Central memory CD8-positive, alpha-beta T cell (primary cell): ENCODE measurements at places on chromosomes 16 and 17.

- H3K27ac ChIP-seq = no peak overlapping the region
- no peaks in the 10 kb centered on the region for H3K36me3 ChIP-seq
- peaks cover 56% of the 10 kb centered on the region for H3K27me3 ChIP-seq
- no peak overlapping the region for H3K4me3 ChIP-seq
- no peaks in the 10 kb centered on the region for H3K4me1 ChIP-seq
These were observed 17.2 kb downstream of the TMEM114 start for GRCh38 chr16:8572919-8573724.

DNA sequence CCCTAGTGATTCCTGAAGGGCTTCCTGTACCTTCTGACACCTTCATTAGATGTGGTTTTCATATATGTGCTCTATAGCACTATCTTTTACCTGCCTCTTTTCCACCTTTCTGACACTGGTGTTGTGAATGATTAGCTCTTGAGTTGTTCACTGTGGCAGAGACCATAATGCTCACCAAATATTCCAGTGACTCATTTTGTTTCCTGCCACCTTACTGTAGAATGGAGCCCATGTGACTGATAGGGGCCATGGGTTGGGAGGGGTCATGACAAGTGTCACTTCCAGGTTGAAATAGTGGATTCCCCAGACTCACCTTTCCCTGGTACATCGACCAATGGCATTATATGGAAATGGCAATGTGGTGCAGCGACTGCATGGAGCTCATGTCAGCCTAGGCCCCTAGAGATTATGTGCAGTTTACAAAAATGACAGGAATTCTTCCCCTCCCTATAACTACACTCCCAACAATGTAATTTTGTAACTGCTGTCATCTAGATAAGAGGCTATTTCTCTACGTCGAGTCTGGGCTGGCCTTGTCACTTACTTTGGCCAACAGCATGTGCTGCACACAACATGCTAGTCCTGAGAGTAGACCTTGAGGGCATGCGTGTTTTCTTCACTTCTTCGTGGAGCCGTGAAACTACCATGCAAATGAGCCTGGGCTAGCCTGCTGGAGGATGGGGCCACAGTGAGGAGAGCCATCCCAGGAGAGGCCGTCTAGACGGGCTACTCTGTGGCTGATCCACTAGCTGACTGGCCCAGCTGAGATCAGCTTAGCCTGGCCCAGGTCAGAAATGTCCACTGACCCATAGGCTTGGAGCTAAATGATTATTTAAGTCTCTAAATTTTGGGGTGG is 409.5 kb downstream of the CA10 start:
- no peaks in the 10 kb centered on the region for H3K36me3 ChIP-seq
- no peak overlapping the region for H3K27ac ChIP-seq
- H3K4me3 ChIP-seq = no peak overlapping the region
- no peaks in the 10 kb centered on the region for H3K4me1 ChIP-seq

DNA sequence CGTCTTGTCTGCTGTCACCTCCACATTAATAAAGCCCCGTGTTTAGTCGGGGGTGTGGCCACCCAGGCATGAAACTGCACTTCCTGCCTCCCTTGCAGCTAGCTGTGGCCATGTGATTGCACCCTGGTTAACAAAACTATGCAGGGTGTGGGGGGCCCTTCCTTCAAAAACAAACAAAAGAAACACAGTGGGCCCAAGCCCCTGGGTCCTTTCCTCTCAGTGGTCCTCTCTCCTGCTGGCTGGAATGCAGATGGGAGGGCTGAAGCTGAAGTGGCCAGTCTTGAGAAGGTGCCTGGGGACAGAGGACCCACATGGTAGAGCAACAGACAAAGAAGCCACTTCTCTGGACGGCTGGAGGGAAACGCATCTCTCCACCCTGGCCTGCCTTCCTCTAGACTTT is 38.0 kb upstream of the FOXF1 start:
- no peak overlapping the region for H3K4me3 ChIP-seq
- no peaks in the 10 kb centered on the region for H3K4me1 ChIP-seq

DNA sequence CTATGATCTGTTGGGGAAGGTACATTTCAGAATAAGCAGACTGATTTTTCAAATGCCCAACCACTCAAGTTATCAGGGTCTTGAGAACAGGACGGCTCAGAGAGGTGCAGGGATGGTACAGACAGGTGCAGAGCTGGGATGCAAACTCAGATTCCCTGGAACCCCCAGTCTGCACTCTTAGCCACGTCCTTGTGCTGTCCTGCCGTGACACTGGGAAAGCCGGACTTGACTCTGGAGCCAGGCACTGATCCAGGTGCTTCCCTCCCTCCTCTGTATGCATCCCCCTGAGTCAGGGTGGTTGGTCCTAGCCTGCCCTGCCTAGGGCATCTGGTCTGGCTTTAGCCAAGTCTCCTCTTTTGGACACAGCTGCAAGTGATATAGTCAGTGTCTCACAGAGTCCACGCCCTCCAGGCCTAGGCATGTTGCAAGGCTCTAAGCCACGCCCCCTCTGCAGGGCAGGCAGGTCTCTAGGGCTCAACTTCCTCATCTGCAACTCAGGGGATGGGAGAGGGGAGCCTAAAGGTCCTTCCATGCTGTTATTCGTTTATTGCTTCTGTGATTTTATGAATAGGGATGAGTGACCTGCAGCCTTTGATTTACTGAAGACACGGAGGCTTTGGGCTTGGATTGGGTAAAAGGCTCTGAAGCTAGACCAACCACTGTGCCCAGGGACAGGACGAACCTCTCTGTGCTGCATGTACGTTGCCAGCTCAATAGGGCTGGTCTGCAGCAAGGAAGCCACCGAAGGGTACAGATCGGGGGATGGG is 97.3 kb downstream of the SDK2 start:
- no peak overlapping the region for H3K4me3 ChIP-seq
- H3K4me1 ChIP-seq = peaks cover 16% of the 10 kb centered on the region
- peaks cover 67% of the 10 kb centered on the region for H3K27me3 ChIP-seq
- H3K27ac ChIP-seq = no peak overlapping the region

DNA sequence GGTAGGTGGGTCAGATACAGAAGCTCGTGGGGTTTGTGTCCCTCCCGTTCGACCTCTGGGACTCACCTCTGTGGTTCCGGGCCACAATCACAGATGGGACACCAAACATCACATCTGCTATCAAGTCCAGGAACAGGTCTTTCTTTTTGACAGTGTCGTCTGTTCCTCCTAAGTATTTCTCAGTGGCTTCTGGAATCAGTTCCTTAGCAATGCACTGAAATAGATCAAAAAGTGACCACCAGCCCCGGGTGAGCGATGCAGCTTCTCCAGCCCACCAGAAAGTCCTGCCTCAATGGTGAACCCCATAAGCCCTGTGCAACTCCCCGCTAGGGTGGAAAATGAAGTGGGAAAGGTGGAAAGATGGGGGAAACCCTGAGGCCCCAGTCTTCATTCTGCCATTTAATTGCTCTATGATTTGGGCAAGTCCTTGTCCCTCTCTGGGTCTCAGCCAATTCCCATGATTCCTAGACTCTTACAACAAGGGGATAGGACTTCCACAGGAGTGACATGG is 22.4 kb downstream of the CES1 start:
- H3K4me3 ChIP-seq = no peak overlapping the region
- H3K27me3 ChIP-seq = peaks cover 47% of the 10 kb centered on the region
- H3K4me1 ChIP-seq = no peaks in the 10 kb centered on the region

DNA sequence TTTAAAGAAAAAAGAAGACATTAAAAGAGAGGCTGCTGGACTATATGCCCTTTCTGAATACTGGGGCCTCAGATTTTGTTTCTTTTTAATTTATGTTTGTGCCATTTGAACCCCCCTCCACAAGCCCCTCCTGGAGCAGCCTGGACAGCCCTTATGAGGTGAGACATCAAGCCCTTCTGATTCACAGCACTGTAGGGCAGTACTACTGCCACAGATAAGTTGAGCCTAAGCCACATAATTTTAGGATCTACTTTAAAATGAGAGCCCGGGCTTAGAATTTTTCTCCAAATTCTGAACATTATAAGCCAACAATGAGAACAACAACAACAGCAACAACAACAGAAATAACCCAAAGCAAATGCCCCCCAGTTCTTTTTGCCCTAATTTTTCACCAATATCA is 256.9 kb upstream of the SALL1 start:
- H3K27ac ChIP-seq = no peak overlapping the region
- DNase-seq = no peak
- H3K36me3 ChIP-seq = no peaks in the 10 kb centered on the region

DNA sequence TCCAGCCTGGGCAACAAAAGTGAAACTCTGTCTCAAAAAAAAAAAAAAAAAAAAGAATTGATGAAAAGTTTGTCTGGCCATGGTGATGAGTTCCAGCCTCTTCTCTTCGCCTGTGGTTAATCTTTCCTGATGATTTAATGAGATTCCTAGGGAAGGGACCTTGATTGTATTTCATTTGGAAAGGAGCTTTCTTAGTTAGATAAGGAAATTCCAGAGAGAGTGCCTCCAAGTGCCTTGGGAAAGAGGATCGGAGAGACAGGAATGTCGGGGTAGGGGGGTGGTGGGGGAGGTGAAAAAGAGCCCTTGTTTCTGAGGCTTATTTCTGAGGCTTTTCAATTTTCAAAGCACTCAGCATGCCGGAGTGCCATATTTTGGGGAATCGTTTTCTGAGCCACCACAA is 93.2 kb upstream of the SIAH1 start:
- H3K27me3 ChIP-seq = peaks cover 24% of the 10 kb centered on the region
- DNase-seq = no peak
- peaks cover 3% of the 10 kb centered on the region for H3K4me1 ChIP-seq
- H3K36me3 ChIP-seq = no peaks in the 10 kb centered on the region
- H3K4me3 ChIP-seq = no peak overlapping the region

DNA sequence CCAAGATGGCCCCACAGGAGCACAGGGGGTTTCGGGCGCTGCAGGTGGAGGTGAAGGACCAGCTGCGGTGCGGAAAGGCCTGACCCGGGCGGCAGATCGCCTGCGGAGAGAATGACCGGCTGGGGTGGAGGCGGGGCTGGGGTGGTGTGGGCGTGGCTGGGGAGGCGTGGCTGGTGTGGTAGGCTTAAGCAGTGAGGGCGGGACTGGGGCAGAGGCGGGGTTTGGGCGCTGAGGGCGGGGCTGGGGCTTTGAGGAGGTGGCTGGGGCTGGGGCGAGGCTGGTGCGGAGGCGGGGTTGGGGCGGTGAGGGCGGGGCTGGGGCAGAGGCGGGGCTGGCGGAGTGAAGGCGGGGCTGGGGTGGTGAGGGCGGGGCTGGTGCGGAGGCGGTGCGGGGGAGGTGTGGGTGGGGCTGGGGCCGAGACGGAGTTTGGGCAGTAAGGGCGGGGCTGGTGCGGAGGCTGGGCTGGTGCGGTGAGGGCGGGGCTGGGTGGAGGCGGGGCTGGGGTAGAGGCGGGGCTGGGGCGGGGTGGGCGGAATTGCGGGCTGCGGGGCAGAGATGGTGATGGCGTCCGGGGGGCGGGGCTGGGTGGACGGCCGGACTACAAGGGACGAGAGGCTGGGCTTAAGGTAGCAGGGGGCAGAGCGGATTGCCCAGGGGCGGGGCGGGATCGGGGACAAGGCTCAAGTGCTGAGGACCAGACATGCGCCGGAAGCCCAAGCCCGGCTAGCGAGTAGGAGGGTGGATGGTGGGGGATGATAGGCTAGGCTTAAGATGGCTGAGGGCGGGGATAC is 9.9 kb upstream of the GSDMA start:
- H3K27ac ChIP-seq = peak overlapping the region; percentile 70
- H3K4me1 ChIP-seq = peaks cover 12% of the 10 kb centered on the region
- DNase-seq = peak; percentile 92
- no peaks in the 10 kb centered on the region for H3K27me3 ChIP-seq
- H3K36me3 ChIP-seq = peaks cover 2% of the 10 kb centered on the region
- peak overlapping the region; percentile 73 for H3K4me3 ChIP-seq

DNA sequence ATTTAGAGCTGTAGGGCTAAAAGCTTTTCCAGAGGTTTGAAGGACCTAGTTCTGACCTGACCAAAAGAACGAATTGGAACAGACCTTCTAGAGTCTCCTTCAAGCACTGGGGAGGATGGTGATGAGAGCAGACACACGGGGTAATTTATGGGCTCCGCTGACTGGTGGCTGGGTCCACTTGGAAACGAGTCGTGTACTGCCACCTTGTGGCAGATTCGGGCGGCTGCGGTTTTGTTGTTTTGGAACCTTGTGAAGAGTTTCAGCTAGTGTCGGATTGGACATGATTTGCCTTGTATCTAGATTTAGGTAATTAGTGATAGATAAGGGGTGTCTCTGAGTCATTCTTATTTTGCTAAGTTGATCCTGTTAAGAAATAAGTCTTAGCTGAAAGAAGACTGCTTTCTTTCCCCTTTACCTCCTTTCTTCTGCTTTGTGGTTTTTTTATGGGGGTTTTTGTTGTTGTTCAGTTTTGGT is 98.9 kb downstream of the AATF start:
- H3K36me3 ChIP-seq = peaks cover 15% of the 10 kb centered on the region
- peaks cover 15% of the 10 kb centered on the region for H3K4me1 ChIP-seq
- no peaks in the 10 kb centered on the region for H3K27me3 ChIP-seq
- H3K4me3 ChIP-seq = no peak overlapping the region
- DNase-seq = peak; percentile 59

GRCh38 chr17:13759518-13760335 is 158.0 kb upstream of the HS3ST3A1 start:
- H3K4me3 ChIP-seq = no peak overlapping the region
- H3K27me3 ChIP-seq = peaks cover 18% of the 10 kb centered on the region
- no peak overlapping the region for H3K27ac ChIP-seq
- H3K4me1 ChIP-seq = no peaks in the 10 kb centered on the region
- H3K36me3 ChIP-seq = no peaks in the 10 kb centered on the region

DNA sequence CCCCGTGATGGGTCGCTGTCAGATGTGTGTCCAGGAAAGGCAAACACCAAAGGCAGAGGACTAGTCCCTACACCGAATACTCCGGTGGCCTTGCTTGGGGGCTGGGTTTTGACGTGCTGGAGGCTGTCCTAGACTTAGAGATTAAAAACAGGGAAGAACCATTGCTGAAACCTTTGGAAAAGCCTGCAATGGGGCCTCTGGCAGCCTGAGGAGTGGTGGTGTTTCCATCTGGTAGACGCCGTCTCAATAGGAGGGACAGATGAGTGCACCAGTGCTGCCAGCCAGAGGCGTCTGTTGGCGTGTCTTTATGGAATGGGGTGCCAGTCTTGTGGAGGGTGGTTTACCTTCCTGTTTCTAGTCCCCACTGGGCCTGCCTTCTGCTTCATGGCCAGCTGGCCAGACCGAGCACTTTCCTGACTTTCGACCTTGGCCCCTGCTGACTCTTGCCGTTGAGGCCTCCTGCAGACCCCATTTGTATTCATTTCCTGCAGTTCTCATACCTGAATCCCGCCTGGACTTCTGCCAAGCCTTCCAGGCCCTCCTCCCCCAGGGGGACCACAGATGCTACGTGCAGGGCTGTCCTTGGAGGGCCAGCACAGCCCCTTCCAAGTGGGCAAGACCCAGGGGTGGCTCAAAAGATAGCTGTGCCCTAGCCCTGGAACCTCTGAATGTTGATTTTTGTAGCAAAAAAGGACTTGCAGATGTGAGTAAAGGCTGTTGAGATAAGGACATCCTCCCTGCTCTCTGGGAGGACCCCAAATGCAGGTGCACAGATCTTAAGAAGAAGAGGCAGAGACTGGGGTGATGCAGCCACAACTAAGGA is 1.9 kb upstream of the DNASE1 start:
- peaks cover 6% of the 10 kb centered on the region for H3K4me1 ChIP-seq
- no peak overlapping the region for H3K27ac ChIP-seq
- no peak for DNase-seq
- peaks cover 16% of the 10 kb centered on the region for H3K36me3 ChIP-seq
